Suprapubic skin (tissue), 4 donors: ENCODE measurements at places on chromosomes 1 and 21.

DNA sequence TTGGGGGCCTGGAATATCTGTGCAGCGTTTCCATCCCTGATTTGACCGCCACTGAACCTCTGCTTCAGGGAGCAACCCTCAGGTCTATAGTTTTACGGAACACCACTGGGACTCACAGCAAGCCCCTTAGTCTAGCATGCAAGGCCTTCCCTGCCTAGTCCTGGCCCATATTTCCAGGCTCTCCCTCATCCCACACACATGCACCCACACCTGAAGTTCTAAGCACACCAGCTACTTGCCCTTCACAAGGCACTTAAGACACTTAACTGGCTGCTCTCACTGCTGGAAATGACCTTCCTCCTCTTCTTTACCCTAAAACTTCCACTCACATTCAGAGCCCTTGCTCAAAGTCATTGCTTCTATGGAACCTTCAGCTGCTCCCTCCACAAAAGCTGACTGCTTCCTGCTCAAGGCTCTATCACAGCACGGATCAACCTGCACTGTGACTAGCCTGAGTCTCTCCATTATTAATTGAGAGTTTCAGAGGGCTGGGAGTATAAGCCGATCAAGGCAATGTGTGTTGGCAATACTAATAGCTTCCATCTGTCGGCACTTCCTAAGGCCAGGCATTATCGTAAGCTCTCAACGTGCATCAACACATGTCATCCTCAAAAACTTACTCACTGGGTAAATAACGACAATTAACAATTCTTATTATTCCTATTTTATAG lies 84.3 kb downstream of the RRAGC start:
- no peak for DNase-seq

DNA sequence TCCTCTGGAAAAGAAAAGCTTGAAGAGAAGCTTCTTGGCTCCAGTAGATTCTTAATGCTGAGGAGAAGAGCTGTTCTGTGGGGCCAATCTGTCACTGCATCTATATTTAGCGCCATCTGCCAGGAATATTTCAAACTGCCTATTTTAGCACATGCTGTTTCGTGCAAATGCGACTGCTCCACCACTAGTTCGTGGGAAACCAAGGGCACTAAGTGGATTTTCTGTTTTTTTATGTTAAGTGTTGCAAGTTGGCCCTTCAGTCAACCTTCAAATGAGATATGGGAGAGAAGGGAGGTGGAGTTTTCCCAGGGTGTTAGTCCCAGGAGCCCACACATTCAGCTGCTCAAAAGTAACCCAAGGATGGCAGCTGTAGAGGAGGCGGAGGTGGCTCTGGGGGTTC lies 91.9 kb downstream of the TSEN15 start:
- DNase-seq, result no peak

DNA sequence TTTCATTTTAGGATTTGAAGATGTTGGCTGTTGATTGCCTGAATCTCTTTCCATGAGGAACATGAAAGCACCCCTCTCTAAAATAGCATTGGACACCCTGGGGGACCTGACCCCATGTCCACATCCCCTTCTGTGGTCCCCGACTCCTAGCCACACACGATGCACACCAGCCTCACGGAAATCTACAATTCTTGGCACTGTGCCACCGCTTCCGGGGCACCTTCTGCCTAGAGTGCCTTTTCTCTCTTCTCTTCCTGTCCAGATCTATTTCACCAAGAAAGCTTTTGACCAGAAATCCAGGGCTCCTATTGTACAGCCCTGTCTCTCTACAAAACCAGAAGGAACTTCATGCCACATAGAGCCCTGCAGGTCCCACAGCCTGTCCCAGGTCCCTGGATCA lies 50.3 kb downstream of the MYSM1 start:
- DNase-seq, result no peak

DNA sequence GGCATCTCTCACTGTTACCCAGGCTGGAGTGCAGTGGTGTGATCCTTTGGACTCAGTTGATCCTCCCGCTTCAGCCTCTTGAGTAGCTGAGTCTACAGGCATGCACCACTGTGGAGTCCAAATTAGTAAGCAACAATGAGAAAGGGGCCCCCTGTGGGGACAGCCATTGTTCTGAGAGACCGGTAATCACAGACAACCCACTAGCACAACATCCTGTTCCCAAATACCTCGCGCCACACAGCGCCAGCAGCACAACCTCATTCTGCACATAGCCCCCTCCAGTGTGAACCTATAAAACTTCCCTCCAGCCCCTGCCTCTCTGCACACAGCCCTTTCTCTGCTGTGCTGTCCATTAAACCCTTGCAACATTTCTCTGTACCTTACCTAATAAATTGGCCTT lies 226.4 kb downstream of the DYRK1A start:
- DNase-seq, result no peak

DNA sequence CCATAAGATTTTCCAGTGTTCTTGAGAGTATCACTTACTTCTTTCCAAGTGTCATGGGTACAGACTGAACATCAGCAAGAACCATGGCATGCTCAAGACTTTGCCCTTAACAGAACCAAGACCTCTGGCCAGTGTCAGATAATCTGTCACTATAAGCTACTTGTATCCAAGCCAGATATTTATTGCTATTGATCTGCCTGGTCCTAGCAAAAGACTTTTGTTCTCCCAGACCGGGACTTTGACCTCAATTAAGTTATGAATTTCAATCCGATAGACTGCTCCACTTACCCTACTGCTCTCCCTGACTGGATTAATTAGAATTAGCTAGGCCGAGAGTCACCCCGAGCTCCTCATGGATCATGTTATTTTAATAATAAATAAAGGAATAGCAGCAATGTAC lies 129.6 kb downstream of the ACBD6 start:
- DNase-seq, result no peak

DNA sequence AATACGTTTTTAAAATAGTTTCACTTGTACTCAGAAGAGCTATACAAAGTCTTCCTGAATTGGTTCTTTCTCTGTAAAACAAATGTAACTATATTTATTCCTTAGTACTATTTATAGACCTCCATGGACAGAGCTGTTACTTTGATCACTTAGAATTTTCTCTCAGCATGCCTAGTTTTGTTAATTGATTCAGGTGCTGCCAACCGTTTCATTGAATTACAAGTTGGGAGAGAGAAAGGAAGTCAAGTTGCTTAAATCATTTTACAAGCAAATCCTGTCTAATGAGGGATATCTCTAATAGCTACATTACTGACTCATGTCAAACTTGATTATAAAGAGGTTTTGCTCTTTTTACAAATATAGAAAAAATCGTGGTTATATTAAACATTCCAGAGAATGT lies 241.0 kb downstream of the FMN2 start:
- DNase-seq, result no peak

DNA sequence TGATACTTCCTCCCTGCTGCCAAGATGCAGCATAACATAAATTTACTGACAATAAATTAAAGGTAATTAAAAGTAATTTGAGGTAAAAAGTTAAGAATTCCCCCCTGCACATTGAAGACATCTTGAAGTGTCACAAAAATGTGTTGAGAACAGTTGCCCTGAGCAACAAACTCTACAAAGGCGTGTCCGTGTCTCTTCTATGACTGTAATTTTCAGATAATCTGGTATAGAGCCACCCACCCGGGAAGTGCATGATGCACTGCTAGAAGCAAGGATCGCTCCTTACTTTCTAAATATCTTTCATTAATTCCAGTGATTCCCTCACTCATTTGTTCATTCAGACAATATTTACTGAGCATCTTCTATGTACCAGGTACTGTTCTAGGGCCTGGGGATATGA lies 11.0 kb upstream of the CASQ1 start:
- DNase-seq, result no peak

DNA sequence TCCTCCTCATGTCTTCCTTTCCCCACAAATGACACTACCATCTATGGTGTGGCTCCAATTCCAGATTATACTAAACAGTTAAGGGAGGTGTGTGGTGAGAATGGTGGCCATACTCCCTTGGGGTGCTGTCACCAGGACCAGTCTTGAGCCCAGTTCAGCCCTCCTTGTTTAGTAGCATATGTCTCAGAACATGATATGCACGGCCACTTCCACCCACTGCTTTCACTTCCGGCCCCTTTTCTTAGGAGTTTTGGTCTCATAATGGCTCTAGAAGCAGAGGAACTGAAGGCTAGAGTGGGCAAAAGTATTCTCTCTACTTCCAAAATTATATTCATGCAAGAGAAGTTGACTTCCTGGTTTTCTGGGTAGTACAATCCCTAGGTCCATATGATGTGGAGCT lies 45.3 kb upstream of the CACNA1E start:
- no peak for DNase-seq

DNA sequence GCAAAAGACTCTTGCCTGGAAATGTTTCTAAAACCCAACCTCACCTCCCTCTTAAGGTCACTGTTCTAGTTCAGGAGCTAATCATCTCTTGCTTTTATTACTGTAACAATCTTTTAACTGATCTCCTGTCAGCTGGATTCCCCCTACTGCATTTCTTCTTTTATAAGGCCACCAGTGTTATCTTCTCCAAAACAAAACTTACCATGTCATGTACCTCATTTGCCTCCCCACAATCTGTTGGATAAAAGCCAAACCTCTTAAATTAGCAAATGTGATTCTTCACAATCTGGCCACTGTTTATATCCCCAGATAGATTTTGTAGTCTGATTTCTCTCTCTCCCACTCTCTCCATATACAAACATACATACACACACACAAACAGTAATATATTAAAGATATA lies 143.3 kb downstream of the DENND1B start:
- no peak for DNase-seq

GRCh38 chr1:91511386-91511785 lies 10.7 kb downstream of the CDC7 start:
- no peak for DNase-seq

GRCh38 chr1:214476229-214476985 lies 75.0 kb downstream of the PTPN14 start:
- DNase-seq, result no peak

DNA sequence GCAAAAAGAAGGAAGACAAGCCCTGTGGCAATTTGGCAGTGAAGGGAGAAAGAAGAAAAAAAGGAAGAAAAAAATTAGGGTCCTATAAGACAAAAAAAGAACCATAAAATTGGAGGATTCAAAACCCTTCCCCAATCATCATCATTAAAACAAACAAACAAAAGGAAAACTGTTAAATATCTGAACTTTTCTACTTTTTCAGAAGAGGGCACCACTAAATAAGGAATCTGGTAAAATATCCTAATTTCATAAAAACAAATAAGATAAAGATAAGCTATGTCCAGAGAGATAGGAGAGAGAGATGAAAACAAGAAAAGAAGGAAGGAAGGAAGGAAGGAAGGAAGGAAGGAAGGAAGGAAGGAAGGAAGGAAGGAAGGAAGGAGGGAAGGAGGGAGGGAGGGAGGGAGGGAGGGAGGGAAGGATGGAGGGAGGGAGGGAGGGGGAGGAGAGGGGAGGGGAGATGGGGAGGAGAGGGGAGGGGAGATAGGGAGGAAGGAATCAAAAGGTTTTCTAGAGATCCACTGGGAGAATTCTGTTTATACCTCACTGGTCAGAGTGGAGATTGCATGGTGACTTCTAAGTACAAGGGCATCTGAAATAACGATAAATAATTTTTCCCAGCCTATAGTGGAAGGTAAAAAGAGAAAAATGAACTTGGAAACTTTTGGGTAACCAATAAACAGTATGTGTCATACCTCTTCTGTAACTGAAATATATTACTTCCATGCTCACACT lies 10.4 kb upstream of the FMO2 start:
- no peak for DNase-seq
